ENCODE measurements at places on chromosomes 1 and 21. TPM values are rescaled to one million over a fixed set of nuclear protein-coding genes. Genes with fewer than 3 reads are reported as not detected.

The AGRN gene
- polyA plus RNA-seq: 0.21 TPM

The S100A2 gene
- polyA plus RNA-seq: not detected

The RPE65 gene
- polyA plus RNA-seq: not detected

The KLHDC8A gene
- polyA plus RNA-seq: not detected

The NR1I3 gene
- polyA plus RNA-seq: not detected

The HJV gene
- not detected for polyA plus RNA-seq

The HSD3B1 gene
- not detected for polyA plus RNA-seq

The MMEL1 gene
- polyA plus RNA-seq: 15.2 TPM

The ZNF672 gene
- polyA plus RNA-seq: 33.3 TPM

The AIRE gene
- polyA plus RNA-seq: 0.07 TPM

The KRTAP8-1 gene
- not detected for polyA plus RNA-seq

The ILDR2 gene
- polyA plus RNA-seq: not detected

The LRRC71 gene
- polyA plus RNA-seq: not detected

The CHRM3 gene
- polyA plus RNA-seq: 0.28 TPM

The GPR89A gene
- polyA plus RNA-seq: 31.3 TPM

The UBE2U gene
- not detected for polyA plus RNA-seq

The S100A7A gene
- not detected for polyA plus RNA-seq

The HAPLN2 gene
- polyA plus RNA-seq: not detected

The NEK2 gene
- polyA plus RNA-seq: 1.5 TPM

The OSCP1 gene
- polyA plus RNA-seq: 0.35 TPM

The TRIM33 gene
- 34.7 TPM for polyA plus RNA-seq

The TDRD5 gene
- polyA plus RNA-seq: not detected

The OR2L13 gene
- not detected for polyA plus RNA-seq

The TCP10L gene
- polyA plus RNA-seq: 0.27 TPM

The LYPD8 gene
- polyA plus RNA-seq: 0.22 TPM

The POU3F1 gene
- 0.11 TPM for polyA plus RNA-seq

The OLIG2 gene
- polyA plus RNA-seq: not detected

The LCE1F gene
- polyA plus RNA-seq: not detected

The KLHDC9 gene
- 0.28 TPM for polyA plus RNA-seq

The TTC22 gene
- 4.9 TPM for polyA plus RNA-seq

The TEKT2 gene
- polyA plus RNA-seq: not detected

The TCHHL1 gene
- polyA plus RNA-seq: not detected

The OLFML3 gene
- polyA plus RNA-seq: not detected

The PPIAL4G gene
- polyA plus RNA-seq: not detected

The SLAMF9 gene
- polyA plus RNA-seq: not detected

The NBPF4 gene
- not detected for polyA plus RNA-seq

The TRAF3IP3 gene
- 594 TPM for polyA plus RNA-seq

The MRPL39 gene
- 57.4 TPM for polyA plus RNA-seq

The FAM229A gene
- polyA plus RNA-seq: 0.14 TPM

The LYSMD1 gene
- not detected for polyA plus RNA-seq

The ATP1A2 gene
- polyA plus RNA-seq: not detected

The CLCNKB gene
- not detected for polyA plus RNA-seq

Data from CD4-positive, CD25-positive, alpha-beta regulatory T cell (primary cell).